Activated CD8-positive, alpha-beta memory T cell treated with anti-CD3 and anti-CD28 coated beads for 1 hour (primary cell): ENCODE measurements at places on chromosomes 7 and 10.

DNA sequence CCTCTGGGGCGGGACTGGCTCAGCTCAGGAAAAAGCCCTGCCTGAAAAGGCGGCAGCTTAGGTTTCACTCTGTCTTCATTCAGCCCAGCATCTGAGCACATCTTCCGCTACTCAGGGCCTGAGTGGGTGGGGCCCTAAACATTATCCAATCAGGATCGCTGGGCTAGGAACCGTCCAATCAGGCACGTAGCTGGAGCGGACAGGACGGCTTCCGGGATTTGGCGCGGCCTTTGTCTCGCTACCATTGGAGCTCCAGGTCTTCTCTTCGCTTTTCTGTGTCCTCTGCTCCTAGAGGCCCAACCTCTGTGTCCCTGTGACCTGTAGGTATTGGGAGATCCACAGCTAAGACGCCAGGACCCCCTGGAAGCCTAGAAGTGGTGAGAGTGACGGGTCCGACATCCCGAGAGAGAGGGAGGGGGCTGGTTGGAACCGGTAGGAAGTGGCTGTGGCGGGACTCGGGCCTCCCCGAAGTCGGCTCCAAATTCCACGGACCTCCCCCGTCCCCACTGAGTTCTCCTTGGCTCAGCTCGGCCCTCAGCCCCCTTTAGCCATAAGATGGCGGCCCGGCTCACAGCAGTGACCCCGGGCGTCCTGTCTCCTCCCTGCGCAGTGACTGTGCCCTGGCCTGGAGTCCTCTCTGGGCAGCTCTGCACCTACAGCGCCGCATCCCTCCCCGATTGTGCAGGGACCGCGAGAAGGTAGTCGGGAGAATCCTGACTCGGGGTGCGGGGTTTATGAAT is 99.1 kb downstream of the ZNF680 start:
- DNase-seq: no peak

DNA sequence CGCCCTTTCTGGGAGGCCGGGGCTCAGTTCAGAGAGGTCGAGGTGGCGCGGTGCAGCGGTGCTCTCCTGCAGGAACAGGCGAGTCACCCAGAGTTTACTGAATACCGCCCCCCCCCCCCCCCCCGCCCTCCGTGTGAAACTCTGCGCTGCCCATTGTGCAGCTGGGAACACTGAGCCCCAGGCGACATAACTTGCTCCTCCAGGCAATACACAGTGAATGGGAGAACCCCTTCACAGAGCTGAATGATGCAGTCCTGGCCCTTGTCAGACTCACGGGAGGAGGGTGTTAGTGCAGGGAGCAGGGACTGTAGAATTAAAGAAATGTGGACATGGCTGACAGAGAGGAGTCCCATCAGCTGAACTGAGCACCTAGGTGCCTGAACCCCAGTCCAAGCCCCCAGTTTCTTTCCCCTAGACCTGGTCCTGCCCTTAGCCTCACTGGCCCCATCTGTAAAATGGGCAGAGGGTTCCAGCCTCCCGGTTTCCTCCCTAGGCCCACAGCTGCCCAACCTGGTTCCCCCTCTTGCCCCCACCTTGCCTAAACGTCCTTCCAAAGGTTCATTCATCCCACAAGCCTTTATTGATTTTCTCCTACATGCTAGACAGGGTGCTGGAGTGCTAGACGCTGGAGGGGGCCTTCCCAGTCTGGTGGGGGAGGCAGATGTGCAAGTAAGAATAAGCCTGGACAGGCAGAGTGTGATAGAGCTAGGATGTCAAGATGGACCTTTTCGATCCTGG is 869 bp upstream of the LOXL4 start:
- no peak for DNase-seq

DNA sequence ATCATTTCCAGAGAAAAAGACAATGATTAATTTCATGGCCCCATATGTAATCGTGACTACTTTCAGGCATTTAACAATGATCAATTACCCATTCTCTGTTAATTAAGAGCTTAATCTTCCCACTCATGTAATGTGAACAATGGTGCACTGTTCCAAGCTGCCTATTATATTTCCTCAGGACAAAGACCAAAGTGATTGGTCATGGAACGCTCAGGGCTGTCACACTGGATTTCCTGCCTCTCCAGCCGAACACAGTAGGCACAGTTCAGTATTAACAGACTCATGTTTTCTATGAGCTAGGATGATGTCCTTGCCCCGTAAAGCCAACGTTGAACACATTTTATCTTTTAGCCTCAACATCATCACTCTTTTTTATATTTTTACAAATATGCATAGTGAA is 142.7 kb upstream of the FZD8 start:
- no peak for DNase-seq

DNA sequence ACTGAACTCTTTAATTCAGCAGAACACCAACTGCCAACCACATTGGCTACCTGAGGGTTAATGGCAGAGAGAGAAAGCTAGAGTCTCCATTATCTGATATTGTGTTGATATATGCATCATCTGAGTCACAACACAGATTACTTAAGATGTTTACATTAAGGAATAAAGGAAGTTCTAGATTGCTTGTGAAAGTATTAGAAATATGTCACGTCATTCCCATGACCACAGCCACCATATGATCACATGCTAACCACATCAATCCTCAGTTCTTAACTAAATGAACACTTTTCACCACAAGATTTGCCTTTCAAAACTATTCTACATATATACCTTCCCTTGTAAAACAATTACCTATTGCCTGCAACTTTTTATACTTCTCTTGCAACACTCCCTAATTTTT is 337.9 kb downstream of the FGFR2 start:
- DNase-seq: no peak

DNA sequence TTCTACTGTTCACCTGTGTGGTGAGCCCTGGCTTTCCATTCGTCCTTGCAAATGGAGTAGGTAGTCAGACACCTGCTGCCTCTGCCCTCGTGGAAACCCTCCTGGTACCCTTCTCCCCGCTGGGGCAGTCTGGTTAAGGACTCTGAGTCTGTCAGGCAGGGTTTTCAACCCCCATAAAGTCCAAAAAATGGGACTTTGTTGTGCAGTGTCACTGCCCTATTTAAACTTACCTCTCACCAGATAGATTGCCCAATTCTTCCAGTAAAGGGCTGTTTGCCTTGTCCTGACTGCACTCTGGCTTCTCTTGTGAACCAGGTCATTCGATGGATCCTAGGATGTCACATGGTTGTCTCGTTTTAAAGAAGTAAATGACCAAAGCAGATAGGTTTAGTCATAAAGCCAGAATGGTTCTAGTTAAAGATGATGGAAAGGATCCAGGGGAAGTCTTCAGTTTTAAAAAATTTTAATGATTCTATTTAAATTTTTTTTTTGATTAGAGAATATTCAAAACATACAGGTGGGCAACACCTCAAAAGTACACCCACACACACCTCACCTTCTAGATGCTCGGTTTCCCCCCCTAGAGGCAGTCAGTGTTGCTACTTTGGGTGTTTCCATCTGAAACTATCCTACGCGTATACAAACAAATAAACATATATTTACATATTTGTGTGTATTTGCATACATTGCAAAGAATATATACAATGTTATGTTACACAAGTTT is 22.0 kb downstream of the TMEM176B start:
- no peak for DNase-seq

GRCh38 chr7:99109108-99110051 is 34.5 kb downstream of the SMURF1 start:
- peak; percentile 0 for DNase-seq

DNA sequence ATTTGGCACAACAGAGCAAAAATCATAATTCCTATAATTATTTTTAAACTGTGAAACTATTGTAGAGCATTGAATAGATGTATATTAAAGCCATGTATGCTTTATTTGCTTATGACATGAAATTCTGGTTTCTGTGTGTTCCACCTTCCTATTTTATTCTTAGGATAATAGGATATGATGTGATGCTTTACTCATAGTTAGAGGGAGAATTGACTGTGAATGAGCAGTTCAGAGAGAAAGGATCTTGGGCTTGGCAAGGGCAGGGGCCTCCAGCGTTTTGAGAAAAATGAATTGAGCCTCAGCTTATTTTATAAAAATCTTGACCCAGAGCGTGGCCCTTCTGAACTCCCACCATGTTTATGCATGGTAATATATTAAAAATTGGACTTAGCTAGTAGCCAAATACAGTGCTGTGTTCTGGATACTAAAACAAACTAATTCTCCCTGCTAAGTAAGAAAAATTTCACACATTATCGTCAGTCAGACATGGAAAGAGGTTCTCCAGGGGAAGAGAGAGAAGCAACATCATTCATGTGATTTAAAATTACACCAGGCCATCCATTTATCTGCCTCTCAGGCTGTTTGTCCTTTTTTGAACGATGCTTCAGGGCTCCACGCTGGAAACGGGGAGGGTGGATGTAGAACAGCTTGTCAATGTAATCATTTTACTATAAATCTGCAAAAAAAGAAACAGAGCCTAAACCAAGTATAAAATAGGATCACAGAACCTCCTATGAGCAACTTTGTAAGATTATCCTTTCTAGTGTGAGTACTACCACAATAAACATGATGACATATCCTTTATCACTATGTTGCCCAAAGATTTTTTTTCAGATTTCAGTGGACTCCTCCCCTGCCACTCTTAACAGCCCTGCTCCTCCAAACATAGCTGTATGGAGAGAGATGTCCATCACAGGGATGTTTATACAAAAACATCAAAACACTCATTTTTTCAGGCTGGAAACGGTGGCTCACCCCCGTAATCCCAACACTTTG is 258.1 kb upstream of the C7orf33 start:
- no peak for DNase-seq

- no peak for DNase-seq
Measured at GRCh38 chr10:13272164-13272571, 27.7 kb downstream of the PHYH start.

DNA sequence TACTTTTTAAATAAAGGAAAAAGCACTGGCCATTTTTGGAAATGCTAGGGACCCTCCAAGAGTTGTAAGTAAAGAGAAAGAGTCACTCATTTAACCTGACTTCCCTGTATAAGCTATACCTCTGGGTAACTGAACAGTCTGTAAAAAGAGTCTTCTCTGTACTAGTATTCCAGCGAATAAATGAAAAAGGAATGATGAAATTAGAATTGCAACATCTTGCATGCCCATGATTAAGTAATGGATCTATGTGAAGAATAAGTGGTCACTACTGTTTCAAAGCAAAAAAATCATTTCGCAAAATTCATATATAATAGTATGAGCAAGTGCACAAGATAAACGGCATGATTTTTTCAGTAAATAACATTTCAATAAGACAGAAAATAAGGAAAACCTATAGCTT is 116.8 kb downstream of the ZFAND4 start:
- no peak for DNase-seq

DNA sequence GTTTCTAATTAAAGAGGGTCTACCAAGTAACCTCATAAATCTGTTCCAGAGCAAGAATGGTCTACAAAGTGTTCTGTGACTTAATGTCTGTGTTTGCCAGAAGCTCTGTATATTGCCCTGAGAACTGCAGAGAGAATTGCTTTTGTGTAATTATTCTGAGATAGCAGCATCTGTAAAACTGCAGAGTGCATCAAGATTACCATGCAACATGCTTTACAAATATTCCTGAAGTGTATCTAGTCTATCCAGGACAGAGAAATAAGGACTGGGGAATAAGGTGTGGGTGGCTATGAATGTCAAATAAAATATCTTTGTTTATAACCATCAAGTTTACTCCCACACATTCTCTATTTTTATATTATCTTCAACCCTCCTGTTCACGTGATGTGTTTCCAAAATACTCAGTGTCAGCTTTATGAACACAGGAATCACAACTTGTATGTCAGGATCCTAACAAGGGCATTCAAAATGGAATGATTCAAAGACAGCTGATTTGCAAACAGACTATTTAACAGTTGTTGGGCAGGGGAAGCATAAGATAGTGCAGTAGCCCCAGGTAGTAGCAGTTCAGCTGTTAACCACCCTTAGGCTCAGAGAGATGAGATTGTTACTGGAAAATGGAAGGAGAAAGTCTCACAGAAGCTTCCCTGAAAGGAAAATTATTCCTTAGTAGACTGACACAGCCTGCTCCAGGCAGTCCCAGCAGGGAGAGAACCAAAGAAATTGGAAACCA is 15.3 kb upstream of the LIPA start:
- DNase-seq: no peak

- DNase-seq: no peak
Measured at GRCh38 chr10:11551916-11552602, 59.4 kb downstream of the USP6NL start.

GRCh38 chr10:128078136-128078969 is 47.9 kb downstream of the MKI67 start:
- DNase-seq: no peak

- no peak for DNase-seq
Measured at GRCh38 chr10:11538834-11539190, 72.6 kb downstream of the USP6NL start.

DNA sequence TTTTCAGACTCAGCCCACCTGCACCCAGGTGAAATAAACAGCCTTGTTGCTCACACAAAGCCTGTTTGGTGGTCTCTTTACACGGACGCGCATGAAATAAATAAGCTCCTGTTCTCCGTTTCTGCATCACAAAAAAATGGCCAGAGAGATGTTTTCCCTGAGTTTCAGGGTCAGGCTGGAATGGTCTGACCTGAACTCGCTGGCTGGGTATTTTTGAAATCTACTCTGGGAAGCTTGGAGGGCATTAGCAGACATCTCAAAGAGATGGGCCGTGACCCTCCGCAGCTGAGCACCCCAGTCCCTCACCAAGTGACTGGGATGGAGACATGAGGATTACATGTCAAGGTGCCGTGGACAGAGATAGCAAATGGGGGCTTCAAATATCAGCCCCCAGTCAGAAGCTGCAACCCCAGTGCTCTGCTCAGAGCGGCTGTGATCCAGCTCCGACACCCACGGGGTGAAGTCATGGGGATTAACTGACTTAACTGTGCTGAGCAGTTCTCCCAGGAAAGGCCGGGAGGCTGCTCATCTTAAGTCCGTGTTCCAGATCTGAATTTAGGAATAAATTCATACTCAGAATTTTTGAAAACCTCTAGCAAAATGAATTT is 22.3 kb downstream of the CALML5 start:
- no peak for DNase-seq

DNA sequence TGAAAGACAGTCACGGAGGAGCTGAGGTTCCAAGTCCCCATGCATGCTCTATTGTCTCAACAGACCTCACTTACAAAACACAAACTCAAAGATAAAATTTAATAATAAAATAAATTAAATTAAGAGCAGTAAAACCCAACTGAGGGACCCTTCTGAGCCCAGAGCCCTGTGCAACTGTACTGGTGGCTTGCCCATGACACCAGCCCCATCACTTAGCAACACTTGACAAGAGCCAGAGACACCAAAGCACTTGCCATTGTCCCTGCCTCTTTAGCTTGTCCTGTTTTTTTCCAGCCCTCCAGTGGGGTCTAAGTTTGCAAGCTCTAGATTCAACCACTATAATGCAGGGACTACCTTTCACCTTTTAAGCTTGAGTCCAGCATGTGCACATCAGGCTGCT is 117.9 kb downstream of the JCAD start:
- no peak for DNase-seq
